ENCODE measurements at places on chromosomes 6 and 20. TPM values are rescaled to one million over a fixed set of nuclear protein-coding genes. Genes with fewer than 3 reads are reported as not detected.

GRCh38 chr6:48990739-48991138 lies 472.3 kb downstream of the MMUT start:
- no peaks in the 10 kb centered on the region for H3K27me3 ChIP-seq
- H3K36me3 ChIP-seq, result no peaks in the 10 kb centered on the region
- H3K27ac ChIP-seq, result no peak overlapping the region
- no peaks in the 10 kb centered on the region for H3K4me1 ChIP-seq

XKR7 gene
- total RNA-seq, result 0.05 TPM

DNA sequence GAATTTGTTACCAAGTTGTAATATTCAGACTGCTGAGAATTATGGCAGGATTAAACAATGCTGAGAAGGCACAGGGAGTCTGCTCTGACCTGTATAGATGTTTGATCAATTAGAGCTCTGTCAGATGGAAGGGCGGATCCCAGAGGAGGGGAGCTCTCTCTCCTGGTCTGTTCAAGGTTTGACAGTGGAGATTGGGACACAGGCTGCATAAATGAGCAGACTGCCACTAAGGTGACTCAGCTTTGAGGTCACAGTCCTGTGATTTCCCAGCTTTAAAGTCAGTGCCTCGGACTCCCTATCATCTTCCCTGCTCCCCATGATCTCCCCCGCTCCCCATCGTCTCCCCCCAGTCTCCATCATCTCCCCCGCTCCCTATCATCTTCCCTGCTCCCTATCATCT lies 59.2 kb upstream of the SLC22A23 start:
- H3K4me3 ChIP-seq, result no peak overlapping the region
- no peaks in the 10 kb centered on the region for H3K36me3 ChIP-seq
- H3K27me3 ChIP-seq, result no peaks in the 10 kb centered on the region
- no peaks in the 10 kb centered on the region for H3K4me1 ChIP-seq

- no peak for DNase-seq
- no peak overlapping the region for H3K27ac ChIP-seq
- peaks cover 14% of the 10 kb centered on the region for H3K4me1 ChIP-seq
Measured at GRCh38 chr6:131828951-131829350, 21.1 kb downstream of the ENPP1 start.

- H3K4me1 ChIP-seq, result no peaks in the 10 kb centered on the region
- H3K27ac ChIP-seq, result no peak overlapping the region
- no peak overlapping the region for H3K4me3 ChIP-seq
- no peaks in the 10 kb centered on the region for H3K36me3 ChIP-seq
- no peak for DNase-seq
- H3K27me3 ChIP-seq, result no peaks in the 10 kb centered on the region
Measured at GRCh38 chr6:170066679-170067078, 224.2 kb downstream of the DLL1 start.

DNA sequence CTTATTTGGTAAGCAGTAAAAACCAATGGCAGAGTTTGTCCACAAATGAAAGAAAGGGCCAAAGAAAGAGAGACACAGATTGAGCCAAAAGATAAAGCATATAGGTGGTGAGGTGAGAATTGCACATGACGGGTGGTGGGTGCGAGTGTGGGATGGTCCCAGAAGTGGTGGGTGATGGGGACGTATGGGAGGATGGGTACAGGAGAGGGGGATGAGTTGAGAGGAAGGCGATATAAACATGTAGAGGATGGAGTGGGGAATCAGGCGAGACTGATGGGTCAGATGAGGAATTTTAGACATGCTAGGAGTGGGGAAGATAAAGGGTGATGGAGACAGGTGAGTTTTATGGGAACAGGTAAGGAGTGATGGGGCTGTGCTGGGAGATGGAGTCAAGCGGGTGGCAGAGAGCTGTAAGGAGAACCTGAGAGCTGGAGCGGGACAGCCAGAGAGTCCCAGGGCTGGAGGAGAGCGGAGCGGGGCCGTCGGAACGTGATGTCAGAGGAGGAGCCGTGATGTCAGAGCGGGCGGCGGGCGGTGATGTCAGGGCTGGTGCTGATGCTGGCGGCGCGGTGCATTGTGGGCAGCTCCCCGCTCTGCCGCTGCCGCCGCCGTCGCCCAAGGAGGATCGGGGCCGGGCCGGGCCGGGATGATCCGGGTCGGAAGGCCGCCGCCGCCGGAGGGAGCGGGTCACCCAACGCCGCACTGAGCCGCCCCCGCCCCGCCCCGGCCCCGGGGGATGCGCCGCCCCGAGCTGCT lies at the start of gene TTBK1:
Gene TTBK1 (plus strand): TSS at position 574 of the 756 bp plus-strand sequence. CDS start 3,180 bp downstream, outside the sequence.
- peaks cover 14% of the 10 kb centered on the region for H3K27me3 ChIP-seq
- no peak within 1 kb of the TSS for H3K27ac ChIP-seq
- H3K4me1 ChIP-seq, result peaks cover 7% of the 10 kb centered on the region
- H3K36me3 ChIP-seq, result no peaks in the 10 kb centered on the region

- no peak overlapping the region for H3K4me3 ChIP-seq
- H3K36me3 ChIP-seq, result no peaks in the 10 kb centered on the region
Measured at GRCh38 chr20:13202565-13202964, 18.5 kb upstream of the ISM1 start.

GRCh38 chr6:55184782-55185530 lies 10.6 kb downstream of the HCRTR2 start:
- no peaks in the 10 kb centered on the region for H3K4me1 ChIP-seq
- H3K27ac ChIP-seq, result no peak overlapping the region
- H3K36me3 ChIP-seq, result no peaks in the 10 kb centered on the region
- H3K27me3 ChIP-seq, result no peaks in the 10 kb centered on the region

DNA sequence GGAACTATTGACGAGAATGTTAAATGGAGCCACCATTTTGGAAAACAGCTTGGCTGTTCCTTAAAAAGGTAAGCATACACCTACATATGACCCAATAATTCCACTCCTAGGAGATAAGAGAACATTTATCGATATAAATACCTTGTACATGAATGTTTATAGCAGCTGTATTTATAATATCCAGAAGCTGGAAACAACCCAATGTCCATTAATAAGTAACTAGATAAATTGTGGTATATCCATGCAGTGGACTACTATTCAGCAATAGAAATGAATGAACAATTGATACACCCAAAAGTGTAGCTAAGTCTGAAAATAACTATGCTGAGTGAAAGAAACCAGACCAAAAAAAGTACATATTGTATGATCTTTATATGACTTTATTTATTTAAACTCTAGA lies 42.2 kb upstream of the ADIG start:
- H3K4me3 ChIP-seq, result no peak overlapping the region
- no peaks in the 10 kb centered on the region for H3K4me1 ChIP-seq
- peaks cover 9% of the 10 kb centered on the region for H3K36me3 ChIP-seq
- DNase-seq, result no peak
- H3K27me3 ChIP-seq, result no peaks in the 10 kb centered on the region
